ENCODE measurements at places on chromosomes 3 and 15.

- no peak for DNase-seq
Observed at GRCh38 chr15:77665530-77666295, 33.0 kb upstream of the LINGO1 start.

- no peak for DNase-seq
Observed at GRCh38 chr3:43691120-43691995, 620 bp downstream of the ABHD5 start.

- no peak for DNase-seq
Observed at GRCh38 chr3:185337231-185337816, 25.6 kb upstream of the MAP3K13 start.

DNA sequence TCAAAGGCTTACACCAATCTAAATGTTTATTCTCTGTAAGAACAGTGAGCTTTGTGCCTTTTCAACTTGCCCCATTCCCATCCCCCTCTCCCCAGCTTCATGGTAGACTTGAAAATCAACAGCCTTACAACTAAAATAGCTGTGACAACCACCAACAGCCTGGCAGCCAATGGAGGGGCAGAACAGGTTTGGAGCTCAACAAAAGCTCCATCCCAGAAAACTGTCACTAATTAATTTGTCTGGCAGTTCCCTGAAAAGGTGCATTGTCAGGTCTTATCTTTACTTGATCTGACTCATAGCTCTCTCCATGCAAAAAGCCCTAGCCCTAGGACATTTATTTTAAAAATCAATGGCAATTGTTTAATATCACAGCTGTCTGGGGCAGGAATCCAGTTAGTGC, 22.6 kb downstream of the MTHFS start:
- DNase-seq, result no peak

DNA sequence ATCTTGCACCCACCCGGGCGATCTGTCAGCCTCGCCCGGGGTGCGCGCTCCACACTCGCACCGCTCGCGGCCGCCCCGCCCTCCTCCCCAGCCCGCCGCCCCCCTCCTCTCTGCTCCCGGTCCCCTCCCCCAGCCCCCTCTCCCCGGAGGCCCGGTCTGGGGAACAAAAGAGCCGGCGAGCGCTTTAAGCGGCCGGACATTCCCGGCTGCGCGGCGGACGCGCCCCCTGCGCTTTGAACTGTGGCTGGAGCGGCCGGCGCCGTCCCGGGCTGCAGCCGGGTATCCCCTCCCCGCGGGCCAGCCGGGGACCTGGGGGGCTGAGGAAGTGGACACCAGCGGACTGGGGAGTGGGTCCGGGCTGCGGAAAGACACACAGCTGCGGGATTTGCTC, at the start of gene IGDCC3:
TSS of gene IGDCC3 (minus strand) at position 27 of the 391 bp plus-strand sequence. CDS start 214 bp downstream, outside the sequence.
- no peak for DNase-seq

DNA sequence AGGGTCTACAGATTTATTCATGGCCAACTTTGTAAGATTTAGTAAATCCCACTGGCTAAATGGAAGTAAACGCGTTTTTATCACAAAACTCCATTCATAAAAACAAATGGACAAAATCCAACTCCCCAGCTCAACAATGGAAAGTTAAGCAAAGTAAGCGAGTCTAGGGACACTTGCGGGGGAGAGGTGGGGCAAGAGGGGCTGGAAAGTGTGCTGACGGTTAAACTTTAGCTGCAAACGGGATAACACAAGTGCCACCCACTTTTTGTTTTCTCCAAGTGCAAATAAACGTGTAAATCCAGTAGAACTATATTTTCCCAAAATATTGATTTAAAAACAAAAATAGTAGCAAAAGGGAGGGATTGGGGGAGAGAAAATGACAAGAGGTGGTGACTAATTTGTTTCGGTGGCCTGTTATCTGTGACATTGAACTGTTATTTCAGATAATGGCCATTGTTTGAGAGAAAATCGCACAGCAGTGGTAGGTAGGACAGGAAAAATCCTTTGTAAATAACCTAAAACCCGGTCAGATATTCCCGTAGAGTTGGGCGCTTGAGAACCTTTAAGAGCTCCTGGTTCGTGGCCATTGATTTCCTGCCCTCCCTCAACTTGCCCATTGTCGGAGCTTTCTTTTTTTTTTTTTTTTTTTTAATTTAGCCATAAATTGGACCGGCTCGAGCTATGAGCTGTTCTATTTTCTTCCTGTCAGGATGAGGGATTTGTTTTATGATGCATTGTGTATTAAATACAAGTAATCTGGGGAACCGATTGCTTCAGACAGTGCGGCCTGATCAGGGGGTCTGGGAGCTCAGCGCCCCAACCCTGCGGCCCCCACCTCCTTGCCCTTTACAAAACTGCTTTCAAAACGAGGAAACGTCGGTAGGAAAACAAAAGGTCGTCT, 514.8 kb downstream of the MECOM start:
- no peak for DNase-seq

DNA sequence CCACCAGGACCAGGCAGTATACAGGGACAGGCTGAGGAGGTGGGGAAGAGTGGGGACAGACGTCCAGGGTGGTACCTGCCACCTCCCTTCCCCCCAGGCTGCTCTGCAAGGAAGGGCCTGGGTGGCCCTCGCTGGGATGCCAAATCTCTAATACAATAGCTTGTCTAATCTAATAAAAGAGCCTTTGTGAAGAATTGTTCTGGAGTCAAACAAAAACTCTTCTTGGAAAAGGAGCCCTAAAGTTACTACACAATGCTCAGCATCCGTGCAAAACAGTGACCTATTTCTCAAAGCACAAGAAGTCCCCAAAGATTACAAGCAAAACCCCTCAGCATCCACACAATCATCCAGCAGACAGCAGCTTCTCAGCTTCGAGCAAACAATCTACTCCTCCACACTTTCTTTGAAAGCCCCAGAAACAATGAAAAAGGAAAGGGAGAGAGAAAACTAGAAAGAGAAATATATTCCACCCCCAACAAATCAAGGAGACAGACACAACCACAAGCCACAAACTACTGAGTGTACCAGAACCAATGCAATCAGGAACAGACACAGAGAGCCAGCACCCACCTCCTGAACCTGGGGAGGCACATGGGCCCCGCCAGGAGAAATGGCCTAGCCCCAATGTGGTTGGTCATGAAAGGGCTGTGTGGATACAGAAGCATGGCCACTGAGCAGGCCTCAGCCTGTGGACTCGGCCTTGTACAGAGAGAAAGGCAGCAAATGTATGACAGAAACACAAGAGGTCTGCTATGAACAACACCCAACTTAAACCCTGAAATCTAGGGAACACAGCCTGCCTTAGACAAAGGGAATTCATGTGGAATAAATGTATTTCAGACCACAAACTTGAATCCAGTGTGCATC, 177.1 kb upstream of the CHRNA7 start:
- DNase-seq, result no peak

DNA sequence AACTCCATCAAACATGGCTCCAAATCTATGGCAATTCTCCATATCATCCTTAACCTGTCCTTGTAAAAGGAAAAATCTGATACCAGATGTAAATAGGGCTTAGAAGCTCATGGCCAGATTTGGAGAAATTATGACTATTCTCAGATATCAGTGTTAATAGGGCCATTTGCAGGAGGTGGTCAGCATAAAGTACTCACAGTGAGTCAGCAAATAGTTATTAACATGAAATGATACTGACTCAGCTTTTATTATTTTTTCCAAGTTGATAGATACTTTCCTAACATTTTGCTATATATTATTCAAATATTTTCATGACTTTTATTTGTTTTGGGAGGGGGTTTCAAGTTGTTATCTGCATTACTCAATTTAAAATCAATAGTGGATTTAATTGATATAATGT, 255.8 kb downstream of the MFSD1 start:
- DNase-seq, result no peak

DNA sequence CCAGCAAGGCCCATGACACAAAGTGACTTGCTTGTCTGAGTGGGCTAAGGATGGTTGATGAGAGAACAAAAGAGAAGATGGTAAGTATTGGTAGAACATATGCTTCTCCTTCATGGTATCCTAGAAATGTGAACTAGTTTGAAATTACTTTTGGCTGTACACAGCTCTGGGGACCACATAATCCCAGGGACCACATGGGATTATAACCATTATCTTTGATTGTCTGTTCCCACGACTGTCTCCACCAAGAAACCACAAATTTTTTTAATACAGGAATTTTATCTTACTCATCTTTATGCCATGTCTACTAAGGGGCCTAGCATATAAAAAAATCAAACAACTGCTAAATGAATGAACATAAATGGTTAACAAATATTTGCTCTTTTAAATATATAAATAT, 155.3 kb upstream of the PRICKLE2 start:
- no peak for DNase-seq

GRCh38 chr15:77984446-77984861, 93.1 kb downstream of the TBC1D2B start:
- DNase-seq, result no peak

- DNase-seq, result no peak
Observed at GRCh38 chr3:169460035-169460434, 203.5 kb downstream of the MECOM start.

- DNase-seq, result no peak
Observed at GRCh38 chr3:46546896-46547440, 19.1 kb downstream of the LRRC2 start.

- DNase-seq, result no peak
Observed at GRCh38 chr15:70856177-70856883, 2.4 kb upstream of the LARP6 start.

- DNase-seq, result no peak
Observed at GRCh38 chr3:171506743-171507319, 46.6 kb upstream of the TNIK start.

DNA sequence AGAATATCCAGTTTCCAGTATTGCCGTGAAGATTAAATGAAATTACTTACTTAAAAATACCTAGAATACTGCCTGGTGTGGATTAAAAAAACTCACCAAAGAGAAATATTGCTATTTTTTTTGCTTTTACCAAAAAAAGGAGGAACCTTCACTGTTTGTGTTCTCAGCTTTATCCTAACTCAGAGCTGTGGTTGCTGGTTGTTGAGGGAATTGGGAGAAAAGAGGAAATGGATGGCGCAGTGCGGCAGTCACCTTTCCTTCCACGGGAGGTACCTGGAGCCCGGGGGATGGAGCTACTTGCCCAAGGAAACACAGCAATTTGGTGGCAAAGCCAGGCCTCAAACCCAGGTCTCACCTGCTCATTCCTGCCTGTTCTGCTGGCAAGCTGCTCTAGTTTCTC, 270.3 kb downstream of the RPLP1 start:
- DNase-seq, result peak; percentile 51

- DNase-seq, result no peak
Observed at GRCh38 chr15:49247556-49248110, 77.6 kb downstream of the GALK2 start.

DNA sequence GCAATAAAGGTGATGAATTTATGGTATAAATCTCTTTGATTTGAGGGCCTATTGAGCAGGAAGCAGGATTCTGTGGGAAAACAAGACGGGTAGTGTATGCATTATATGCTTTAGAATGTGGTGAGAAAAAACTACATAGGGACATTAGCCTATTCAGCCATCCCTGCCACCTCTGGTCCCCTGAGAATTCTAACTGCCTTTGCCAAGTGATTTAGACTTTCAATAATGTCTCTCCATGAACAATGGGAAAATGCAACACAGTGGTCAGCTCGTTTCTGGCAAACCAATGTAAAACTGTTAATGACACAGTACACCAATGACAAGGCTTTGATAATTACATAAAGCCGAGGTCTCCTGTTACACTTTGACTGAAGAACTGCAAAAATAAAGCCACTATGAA, 314.7 kb upstream of the CNTN4 start:
- DNase-seq, result no peak

DNA sequence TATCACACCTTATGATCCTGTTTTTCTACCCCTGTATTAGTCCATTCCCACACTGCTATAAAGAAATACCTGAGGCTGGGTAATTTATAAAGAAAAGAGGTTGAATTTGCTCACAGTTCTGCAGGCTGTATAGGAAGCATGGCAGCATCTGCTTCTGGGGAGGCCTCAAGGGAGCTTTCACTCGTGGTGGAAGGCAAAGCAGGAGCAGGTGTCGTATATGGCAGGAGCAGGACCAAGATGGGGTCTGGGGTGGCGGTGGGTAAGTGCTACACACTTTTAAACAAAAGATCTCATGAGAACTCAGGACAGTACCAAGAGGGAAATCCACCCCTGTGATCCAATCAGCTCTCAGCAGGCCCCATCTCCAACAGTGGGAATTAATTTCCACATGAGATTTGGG, 15.4 kb upstream of the SCAP start:
- no peak for DNase-seq

DNA sequence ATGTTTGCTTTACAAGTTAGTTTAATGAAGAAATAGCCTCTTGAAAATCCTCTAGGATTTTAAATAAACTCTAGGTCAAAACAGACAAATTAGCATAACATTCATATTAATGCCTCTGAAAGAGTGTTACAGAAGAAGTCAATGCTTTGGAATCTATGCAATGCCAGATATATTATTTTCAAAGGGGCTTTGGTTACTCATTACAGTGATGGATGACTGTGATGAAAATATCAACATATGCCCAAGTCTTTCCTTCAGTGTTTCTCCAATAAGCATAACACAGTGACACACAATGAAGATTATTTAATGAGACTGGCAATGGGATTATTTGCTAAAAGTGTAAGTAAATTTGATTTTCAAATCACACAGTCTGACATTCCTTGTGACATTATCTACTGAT, 1247.2 kb downstream of the ROBO2 start:
- DNase-seq, result no peak

DNA sequence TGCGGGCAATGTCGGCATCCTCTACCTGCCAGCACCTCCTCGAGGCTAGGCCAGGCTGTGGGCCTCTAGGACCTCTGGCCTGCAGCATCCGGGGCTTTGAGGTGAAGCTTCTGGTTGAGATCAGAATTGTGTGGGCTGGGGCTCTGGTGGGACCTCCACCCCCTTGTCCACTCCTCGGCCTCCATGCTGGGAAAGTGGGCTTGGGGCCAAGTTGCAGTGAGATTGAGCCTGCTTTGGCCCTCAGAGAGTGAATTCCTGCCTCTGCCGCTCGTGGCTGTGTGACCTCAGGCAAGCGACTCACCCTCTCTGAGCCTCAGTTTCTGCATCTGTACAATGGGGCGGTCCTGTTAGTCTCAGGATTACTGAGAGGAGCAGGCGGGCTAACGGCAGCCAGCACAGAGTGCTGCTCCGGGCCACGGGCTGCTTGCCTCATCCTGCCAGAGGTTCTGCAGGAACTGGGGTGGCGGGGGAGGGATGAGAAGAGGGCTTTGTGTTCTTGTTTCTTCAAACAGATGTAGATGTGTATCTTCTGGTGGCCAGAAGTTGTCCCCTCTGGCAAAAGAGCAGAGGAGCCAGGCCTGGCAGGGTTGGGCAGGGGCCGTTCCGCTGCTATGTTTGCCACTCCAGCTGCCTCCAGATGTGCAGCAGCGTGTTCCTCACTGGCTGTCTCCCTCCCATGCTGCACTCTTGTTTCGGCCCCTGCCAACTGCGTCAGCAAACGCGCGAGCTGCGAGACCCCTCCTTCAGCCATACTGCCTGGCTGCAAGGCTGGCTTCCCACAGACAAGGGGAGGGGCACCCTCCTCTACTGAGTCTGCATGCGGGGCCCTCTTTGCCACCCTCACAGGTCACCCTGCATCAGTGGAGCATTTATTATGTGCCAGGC, 33.7 kb downstream of the FBLN2 start:
- no peak for DNase-seq

GRCh38 chr15:90684281-90684680, 32.9 kb upstream of the BLM start:
- no peak for DNase-seq

All from CD14-positive monocyte (primary cell).